Right hindlimb (tissue), 1 donor: ENCODE measurements at places on chromosomes 1 and 21.
A peak's percentile ranks its signal among the peaks of the same experiment; 100 is the strongest.

- DNase-seq, result no peak
Measured at GRCh38 chr21:28669971-28670653, 322.6 kb downstream of the LTN1 start.

- DNase-seq, result no peak
Measured at GRCh38 chr1:94422115-94422820, 4.1 kb downstream of the ABCD3 start.

DNA sequence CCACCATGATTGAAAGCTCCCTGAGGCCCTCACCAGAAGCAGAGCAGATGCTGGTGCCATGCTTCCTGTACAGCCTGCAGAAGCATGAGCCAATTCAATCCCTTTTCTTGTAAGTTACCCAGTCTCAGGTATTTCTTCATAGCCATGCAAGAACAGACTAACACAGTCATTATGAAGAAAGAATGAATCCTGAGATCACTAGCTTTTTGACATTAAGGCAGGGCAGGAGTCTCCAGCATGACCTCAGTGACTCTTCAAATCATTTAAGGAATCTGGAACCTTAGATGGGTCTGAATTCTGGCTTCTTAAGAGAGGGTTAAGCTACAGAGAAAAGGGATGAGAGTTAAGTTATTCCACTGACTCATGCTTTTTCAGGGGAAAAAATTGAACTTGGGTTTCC is 79.0 kb downstream of the PTPN14 start:
- DNase-seq, result no peak

GRCh38 chr1:54922921-54923421 is 36.0 kb upstream of the DHCR24 start:
- DNase-seq, result no peak

DNA sequence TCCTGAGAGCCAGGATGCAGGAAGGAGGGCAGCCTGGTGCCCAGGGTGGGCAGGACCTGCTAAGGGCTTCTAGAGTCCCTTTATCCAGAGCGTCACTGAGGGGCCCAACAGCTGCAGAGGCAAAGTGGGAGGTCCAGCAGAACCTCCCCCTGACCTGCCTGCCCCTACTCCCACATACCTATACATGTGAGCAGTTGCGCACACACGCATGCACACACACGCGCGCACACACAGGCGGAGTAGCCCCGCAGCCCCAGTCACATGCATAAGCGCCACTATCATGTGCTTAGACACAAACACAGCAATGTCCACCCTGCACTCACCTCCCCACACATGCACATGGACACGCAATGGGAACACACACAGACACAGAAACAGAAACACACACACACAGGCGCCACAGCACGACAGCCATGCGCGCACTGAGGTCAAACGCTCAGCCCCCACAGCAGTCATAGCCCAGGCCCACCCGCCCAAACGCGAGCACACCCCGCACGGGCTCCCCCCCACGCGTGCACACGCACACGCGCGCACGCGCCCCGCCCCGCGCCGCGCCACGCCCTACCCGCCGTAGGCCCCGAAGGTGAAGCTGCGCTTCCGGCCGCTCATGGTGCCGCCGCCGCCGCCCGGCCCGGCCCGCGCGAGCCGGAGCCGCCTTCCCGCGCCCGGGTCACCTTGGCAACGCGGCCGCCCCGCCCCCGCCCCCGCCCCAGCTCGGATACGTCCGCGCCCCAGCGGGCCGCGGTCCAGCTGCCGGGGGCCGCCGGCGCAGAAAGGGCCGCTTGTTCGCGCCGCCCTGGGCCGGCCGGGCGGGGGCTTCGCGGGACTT is 17.7 kb downstream of the RAP1GAP start:
- peak; percentile 79 for DNase-seq

DNA sequence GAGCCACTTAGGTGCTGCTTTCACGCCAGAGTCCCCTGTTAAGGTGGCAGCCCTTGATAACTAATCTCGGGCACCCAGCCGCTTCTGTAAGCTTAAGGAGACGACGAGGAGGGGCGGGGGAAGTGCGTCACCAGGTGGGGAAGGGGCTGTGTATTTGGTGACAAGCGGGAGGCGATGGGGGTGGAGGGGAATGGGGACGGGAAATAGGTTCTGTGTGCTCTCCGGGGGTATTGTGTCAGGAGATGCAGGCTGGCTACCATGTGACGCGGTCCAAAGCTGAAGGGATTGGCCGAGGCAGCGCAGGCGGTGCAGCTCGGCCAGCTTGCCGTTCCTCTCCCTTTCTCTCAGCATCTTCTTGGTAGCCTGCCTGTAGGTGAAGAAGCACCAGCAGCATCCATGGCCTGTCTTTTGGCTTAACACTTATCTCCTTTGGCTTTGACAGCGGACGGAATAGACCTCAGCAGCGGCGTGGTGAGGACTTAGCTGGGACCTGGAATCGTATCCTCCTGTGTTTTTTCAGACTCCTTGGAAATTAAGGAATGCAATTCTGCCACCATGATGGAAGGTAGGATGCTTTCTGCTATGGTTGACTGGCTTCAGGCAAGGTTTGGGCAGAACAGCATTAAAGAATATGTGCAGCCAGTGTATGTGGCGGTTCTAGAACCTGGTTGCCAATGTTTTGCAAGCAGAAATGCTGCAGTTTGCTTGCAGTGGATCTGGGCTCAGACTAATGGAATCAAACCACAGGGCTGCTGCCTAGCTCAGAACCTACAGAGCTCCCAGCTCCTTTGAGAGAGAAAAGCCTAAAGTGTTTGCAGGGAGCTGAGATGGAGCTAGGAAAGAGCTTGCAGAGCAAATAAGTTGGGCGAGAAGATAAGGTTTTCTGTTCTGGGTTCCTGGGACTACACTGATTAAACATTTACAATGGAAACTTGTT is at the start of gene SGIP1:
TSS of gene SGIP1 (plus strand) at position 350 of the 937 bp plus-strand sequence. CDS start at position 556, 206 bp downstream.
- DNase-seq, result peak; percentile 64

GRCh38 chr1:146012703-146013558 is 8.6 kb downstream of the HJV start:
- DNase-seq, result peak; percentile 52

- DNase-seq, result peak; percentile 54
Measured at GRCh38 chr1:115089420-115090185, at the start of gene TSPAN2. TSPAN2 (minus strand) TSS chr1:115089503; CDS start chr1:115089432, 71 bp downstream.

DNA sequence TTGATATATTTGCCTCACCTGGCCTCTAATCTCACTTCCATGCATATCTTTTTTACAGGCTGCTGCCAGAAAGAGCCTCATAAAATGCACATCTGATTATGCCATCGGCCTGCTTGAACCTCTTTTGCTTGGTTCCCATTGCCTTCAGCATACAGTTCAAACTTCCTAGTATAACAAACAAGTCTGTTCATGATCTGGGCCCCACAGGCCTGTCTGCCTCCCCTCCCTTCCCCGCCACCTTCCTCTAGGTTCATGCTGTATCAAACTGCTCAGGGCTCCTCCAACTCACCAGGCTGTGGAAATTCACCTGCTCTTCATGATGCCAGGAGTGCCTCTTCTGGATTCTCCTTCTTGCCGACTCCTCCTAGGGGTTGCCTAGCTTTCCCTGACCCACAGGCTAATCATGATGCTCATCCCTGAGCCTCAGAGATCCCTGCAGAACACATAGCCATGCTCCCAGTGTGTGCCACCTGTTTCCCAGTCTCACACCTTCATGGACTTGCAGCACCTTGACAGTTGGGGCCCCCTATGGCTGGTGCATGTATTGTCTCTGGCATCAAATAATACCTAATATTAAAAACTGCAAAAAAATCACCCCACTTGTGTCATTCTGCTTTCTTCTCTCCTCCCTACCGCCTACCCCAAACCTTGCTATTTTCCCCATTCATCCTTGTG is 33.7 kb upstream of the CD2 start:
- DNase-seq, result no peak

- no peak for DNase-seq
Measured at GRCh38 chr1:90711696-90712095, 5.4 kb downstream of the BARHL2 start.

DNA sequence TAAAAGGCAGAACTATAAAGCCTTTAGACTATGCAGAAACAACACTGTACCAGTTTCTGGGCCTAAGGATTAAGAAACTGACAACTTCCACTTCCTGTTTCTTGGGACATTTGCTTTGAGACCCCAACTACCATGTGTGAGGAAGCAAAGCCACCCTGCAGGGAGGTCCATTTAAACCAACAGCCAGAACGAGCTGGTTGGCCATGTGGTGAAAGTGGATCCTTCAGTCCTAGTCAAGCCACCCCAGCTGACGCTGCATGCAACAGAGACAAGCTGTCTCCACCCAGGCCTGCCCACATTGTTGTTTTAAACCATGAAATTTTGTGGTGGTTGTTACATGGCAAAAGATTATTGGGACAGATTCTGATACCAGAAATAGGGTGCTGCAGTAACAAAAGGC is 31.8 kb upstream of the SLFNL1 start:
- peak; percentile 34 for DNase-seq

GRCh38 chr1:224639426-224639975 is 23.4 kb downstream of the CNIH3 start:
- no peak for DNase-seq

- no peak for DNase-seq
Measured at GRCh38 chr1:81607086-81607485, 193.6 kb upstream of the ADGRL2 start.

GRCh38 chr1:29256979-29257804 is 20.9 kb downstream of the PTPRU start:
- no peak for DNase-seq

DNA sequence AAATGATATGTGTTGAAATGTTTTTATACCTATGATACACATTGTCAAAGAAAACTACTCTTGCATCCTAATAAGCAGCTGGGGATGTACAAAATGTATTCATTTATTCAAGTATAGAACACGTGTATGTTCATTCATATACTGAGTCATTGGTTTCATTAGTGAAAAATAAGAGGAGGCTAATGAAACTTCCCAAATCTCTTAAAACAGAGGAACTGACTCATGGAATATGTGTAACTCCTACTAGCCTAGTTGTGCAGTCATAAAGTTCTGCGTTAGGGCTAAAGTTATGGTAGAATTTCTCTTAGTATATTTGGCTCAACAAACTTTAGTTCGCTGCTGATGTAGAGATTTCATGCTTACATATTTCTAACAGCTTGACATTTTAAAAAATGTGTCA is 441.6 kb downstream of the NCAM2 start:
- DNase-seq, result no peak

- peak; percentile 90 for DNase-seq
Measured at GRCh38 chr1:59061876-59062275, 235.0 kb upstream of the FGGY start.
